ENCODE measurements at places on chromosomes 7 and 10. TPM values are rescaled to one million over a fixed set of nuclear protein-coding genes. Genes with fewer than 3 reads are reported as not detected.

The TFAM gene
- total RNA-seq = 57.6 TPM

The CFTR gene
- total RNA-seq = not detected

The STX1A gene
- total RNA-seq = 39.4 TPM

The CRTAC1 gene
- 0.20 TPM for total RNA-seq

The TSPAN33 gene
- 22.2 TPM for total RNA-seq

The IFRD1 gene
- 43.6 TPM for total RNA-seq

The AKR1C4 gene
- total RNA-seq = not detected

The CDK1 gene
- total RNA-seq = 104 TPM

DNA sequence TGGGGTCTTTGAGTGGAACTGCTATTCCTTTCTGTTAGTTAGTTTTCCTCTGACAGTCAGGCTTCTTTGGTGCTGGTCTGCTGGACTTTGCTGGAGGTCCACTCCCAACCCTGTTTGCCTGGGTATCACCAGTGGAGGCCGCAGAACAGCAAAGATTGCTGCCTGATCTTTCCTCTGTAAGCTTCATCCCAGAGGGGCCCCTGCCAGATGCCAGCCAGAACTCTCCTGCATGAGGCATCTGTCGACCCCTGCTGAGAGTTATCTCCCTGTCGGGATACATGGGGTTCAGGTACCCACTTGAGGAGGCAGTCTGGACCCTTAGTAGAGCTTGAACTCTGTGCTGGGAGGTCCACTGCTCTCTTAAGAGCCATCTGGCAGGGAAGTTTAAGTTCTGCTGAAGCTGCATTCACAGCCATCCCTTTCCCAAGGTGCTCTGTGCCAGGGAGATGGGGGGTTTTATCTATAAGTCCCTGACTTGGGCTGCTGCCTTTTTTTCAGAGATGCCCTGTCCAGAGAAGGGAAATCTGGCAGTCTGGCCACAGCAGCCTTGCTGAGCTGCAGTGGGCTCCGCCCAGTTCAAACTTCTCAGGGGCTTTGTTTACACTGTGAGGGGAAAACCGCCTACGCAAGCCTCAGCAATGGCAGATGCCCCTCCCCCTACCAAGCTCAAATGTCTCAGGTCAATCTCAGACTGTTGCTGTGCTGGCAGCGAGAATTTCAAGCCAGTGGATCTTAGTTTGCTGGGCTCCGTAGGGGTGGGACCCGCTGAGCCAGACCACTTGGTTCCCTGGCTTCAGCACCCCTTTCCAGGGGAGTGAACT, 89.7 kb upstream of the CDK6 start:
- no peaks in the 10 kb centered on the region for H3K36me3 ChIP-seq
- no peak overlapping the region for H3K4me3 ChIP-seq

DNA sequence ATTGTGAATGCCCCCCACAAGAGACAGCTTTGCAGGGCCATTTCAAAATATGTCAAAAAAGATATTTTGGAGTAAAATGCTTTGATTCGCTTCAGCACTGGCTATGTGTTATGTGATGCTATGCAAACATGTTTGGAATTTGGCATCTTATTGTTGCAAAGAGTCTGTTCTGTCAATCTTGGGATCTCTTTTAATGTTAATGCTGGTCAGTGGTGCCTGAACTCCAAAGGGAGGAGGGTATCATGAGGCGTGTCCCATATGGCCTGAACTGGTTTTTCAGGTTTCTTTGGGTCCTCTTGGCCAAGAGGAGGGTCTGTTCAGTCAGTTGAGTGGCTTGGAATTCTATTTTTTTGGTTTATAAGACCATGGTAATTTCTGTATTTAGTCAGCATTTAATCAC, 81.4 kb downstream of the HECW1 start:
- peaks cover 4% of the 10 kb centered on the region for H3K4me1 ChIP-seq
- no peaks in the 10 kb centered on the region for H3K36me3 ChIP-seq
- no peak for DNase-seq
- H3K27ac ChIP-seq = no peak overlapping the region
- no peak overlapping the region for H3K4me3 ChIP-seq

- H3K4me3 ChIP-seq = no peak overlapping the region
- DNase-seq = peak; percentile 51
- no peaks in the 10 kb centered on the region for H3K36me3 ChIP-seq
- H3K4me1 ChIP-seq = no peaks in the 10 kb centered on the region
- H3K27ac ChIP-seq = no peak overlapping the region
These were observed 128.0 kb downstream of the MBL2 start for GRCh38 chr10:52644373-52645186.

DNA sequence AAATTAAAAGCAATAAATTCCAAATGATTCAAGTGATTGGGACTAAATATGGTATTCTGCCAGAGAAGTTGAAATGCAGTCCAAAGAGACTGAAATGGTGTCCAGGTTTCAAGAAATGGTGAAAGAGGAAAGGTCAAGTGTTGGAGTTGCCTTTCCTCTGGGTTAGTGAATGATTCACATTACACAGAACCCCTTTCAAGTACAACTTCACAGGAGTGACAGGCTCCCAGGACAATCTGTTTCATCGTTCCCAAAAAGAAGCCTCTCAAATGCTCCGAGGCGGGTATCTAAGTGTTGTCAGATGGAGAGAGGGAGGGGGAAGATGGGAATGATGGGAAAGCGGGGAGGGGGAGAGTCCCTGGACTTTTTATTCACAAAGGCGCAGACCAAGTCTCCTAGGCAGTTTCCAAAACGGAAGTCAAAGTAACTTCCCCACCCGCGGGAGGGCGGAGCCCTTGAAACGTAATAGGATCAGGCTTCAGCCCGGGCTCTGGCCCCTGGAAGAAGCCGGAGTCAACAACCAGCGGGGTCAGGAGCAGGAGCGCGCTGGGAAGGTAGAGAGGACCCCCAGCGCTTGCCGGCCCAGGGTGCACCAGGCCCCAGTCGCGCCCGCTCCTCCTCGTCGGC, 754 bp downstream of the SLC25A13 start:
- H3K27ac ChIP-seq = peak overlapping the region; percentile 86
- no peaks in the 10 kb centered on the region for H3K27me3 ChIP-seq
- H3K4me3 ChIP-seq = peak overlapping the region; percentile 77

- no peaks in the 10 kb centered on the region for H3K36me3 ChIP-seq
- no peak for DNase-seq
- no peaks in the 10 kb centered on the region for H3K4me1 ChIP-seq
These were observed 13.1 kb downstream of the RPA3 start for GRCh38 chr7:7705318-7705717.

- no peak overlapping the region for H3K27ac ChIP-seq
- H3K4me3 ChIP-seq = no peak overlapping the region
- no peak for DNase-seq
- H3K36me3 ChIP-seq = no peaks in the 10 kb centered on the region
- peaks cover 19% of the 10 kb centered on the region for H3K4me1 ChIP-seq
- no peaks in the 10 kb centered on the region for H3K27me3 ChIP-seq
These were observed 37.5 kb upstream of the PIK3CG start for GRCh38 chr7:106827626-106828025.

- H3K36me3 ChIP-seq = no peaks in the 10 kb centered on the region
- DNase-seq = no peak
- H3K27me3 ChIP-seq = no peaks in the 10 kb centered on the region
- no peaks in the 10 kb centered on the region for H3K4me1 ChIP-seq
- H3K4me3 ChIP-seq = no peak overlapping the region
These were observed 1372.7 kb downstream of the GATA3 start for GRCh38 chr10:9427209-9427608.

GRCh38 chr10:48291190-48291589, 15.3 kb upstream of the MAPK8 start:
- H3K4me3 ChIP-seq = no peak overlapping the region
- peaks cover 7% of the 10 kb centered on the region for H3K4me1 ChIP-seq
- no peaks in the 10 kb centered on the region for H3K27me3 ChIP-seq
- H3K27ac ChIP-seq = no peak overlapping the region

- H3K36me3 ChIP-seq = no peaks in the 10 kb centered on the region
- no peak overlapping the region for H3K4me3 ChIP-seq
- H3K27ac ChIP-seq = no peak overlapping the region
These were observed 119.0 kb downstream of the BTAF1 start for GRCh38 chr10:92042541-92042940.

DNA sequence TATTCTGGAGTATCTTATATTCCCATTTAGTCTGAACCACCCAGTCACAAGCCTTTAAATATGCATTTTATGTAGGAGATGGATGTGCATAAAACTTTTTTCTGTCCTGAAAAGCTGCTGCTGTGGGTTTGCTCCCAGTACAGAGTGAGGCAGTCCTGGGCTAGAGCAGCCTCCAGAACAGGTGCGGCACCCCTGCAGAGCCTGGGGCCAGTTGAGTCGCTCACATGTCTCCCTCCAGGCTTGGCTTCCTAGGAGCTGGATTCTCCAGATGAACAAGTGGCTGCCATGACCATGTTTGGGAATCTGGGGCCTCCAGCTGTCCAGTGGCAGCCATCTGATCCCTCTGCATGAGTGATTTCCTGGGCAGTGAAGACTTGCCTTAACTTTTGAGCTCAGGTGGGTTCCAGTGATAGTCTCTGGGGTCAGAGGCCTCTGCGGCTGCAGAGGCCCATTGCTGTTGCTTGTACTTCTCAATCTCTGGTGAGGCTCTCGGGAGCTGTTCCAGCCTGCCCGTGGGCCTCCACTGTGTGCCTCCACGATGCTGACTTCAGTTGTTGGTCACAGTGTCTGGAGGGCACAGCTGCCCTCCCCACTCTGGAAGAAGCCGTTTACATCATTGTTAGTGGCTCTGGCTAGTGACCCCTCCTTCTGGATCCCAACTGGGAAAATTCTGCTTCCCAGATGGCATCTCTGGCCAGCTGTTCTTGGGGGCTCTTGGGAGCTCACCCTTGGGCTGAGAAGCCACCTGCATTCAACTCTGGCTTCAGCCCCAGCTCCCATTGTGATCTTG, 120.4 kb downstream of the EMX2 start:
- DNase-seq = no peak
- H3K4me3 ChIP-seq = no peak overlapping the region
- no peaks in the 10 kb centered on the region for H3K36me3 ChIP-seq
- H3K27me3 ChIP-seq = no peaks in the 10 kb centered on the region

- no peak for DNase-seq
- no peak overlapping the region for H3K27ac ChIP-seq
- no peak overlapping the region for H3K4me3 ChIP-seq
- no peaks in the 10 kb centered on the region for H3K36me3 ChIP-seq
These were observed 77.9 kb downstream of the GPR85 start for GRCh38 chr7:113008755-113009154.

GRCh38 chr7:4189131-4189570, 492.9 kb upstream of the FOXK1 start:
- H3K27ac ChIP-seq = no peak overlapping the region
- no peaks in the 10 kb centered on the region for H3K4me1 ChIP-seq
- no peaks in the 10 kb centered on the region for H3K36me3 ChIP-seq
- H3K27me3 ChIP-seq = no peaks in the 10 kb centered on the region
- no peak for DNase-seq

DNA sequence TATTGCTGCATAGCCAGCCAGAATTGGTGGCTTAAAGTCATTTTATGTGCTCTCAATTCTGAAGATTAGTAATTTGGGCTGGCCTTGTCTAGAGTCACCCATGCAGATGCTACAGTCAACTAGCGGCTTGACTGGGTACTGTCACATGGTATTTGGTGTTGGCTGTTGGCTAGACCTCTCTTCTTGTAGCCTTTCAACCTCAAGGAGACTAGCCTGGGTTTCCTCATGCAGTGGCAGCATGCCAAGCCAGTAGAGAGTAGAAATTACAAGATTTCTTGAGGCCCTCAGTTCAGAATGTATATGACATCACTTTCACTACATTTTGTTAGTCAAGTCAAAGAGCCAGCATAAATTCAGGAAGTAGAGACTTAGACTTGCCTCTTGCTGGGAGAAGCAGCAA, 3.7 kb upstream of the ZNF800 start:
- peaks cover 8% of the 10 kb centered on the region for H3K4me1 ChIP-seq
- no peaks in the 10 kb centered on the region for H3K36me3 ChIP-seq
- H3K27ac ChIP-seq = no peak overlapping the region
- H3K4me3 ChIP-seq = no peak overlapping the region

- no peak for DNase-seq
- no peaks in the 10 kb centered on the region for H3K27me3 ChIP-seq
- peaks cover 25% of the 10 kb centered on the region for H3K4me1 ChIP-seq
- no peak overlapping the region for H3K27ac ChIP-seq
- H3K36me3 ChIP-seq = no peaks in the 10 kb centered on the region
These were observed 137.5 kb downstream of the FGFR2 start for GRCh38 chr10:121460733-121461132.

GRCh38 chr10:51960494-51960895, 261.1 kb upstream of the CSTF2T start:
- no peak overlapping the region for H3K27ac ChIP-seq
- H3K4me1 ChIP-seq = no peaks in the 10 kb centered on the region
- H3K4me3 ChIP-seq = no peak overlapping the region
- peak; percentile 10 for DNase-seq
- peaks cover 19% of the 10 kb centered on the region for H3K27me3 ChIP-seq

GRCh38 chr7:112113913-112114575, 92.2 kb downstream of the DOCK4 start:
- no peak for DNase-seq
- no peak overlapping the region for H3K4me3 ChIP-seq
- H3K27me3 ChIP-seq = no peaks in the 10 kb centered on the region

GRCh38 chr7:104956753-104957450, 57.1 kb upstream of the KMT2E start:
- no peaks in the 10 kb centered on the region for H3K27me3 ChIP-seq
- no peak overlapping the region for H3K27ac ChIP-seq
- DNase-seq = no peak
- H3K4me1 ChIP-seq = no peaks in the 10 kb centered on the region

DNA sequence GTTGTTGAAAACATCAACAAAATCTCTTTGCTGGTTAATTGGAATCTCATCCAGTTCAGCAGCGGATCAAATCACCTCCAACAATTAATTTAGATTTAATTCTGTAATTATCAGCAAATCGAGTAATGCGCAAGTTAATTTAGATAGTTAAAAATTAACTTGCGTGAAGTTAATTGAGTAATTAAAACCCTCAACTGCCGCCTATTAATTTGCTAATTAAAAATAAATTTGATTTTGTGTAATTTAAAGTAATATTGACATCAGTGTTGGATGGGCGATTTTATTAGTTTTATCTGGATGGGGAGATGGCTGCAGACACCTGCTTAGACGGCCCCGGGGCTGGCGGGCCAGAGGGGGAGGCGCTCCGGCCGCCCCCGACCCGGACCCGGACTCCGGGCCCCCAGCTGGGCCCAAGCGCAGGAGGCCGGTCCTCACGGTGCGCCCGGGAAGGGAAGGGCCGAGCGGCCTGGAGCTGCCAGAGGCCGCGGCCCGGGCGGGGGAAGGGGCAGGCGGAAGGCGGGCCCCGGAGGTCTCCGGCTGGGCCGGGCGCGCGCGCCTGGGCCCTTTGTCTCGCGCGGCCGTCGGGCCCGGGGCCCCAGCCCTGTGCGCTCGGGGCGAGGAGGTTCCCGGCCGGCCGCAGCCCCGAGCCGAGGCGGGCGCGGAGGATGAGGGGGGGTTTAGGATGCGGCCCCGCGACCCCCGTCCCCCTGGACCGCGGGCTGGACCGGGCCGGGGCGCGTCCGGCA, 3.3 kb upstream of the UNCX start:
- no peaks in the 10 kb centered on the region for H3K4me1 ChIP-seq
- no peak overlapping the region for H3K4me3 ChIP-seq

Measured in HCT116 (cell line).